ENCODE measurements at places on chromosomes 5 and 9. TPM values are rescaled to one million over a fixed set of nuclear protein-coding genes. Genes with fewer than 3 reads are reported as not detected.

Gene HTR4
- total RNA-seq, result not detected

Gene ARAP3
- 4.5 TPM for total RNA-seq

Gene ADGRV1
- total RNA-seq, result 0.50 TPM

Gene IL5
- not detected for total RNA-seq

Gene ZNF879
- total RNA-seq, result 4.9 TPM

Gene FANCG
- total RNA-seq, result 23.1 TPM

Gene BHMT2
- total RNA-seq, result 6.4 TPM

Gene DAB2
- 199 TPM for total RNA-seq

Gene MEGF10
- under 0.01 TPM for total RNA-seq

Gene CDH18
- total RNA-seq, result 8.1 TPM

Gene SH3RF2
- total RNA-seq, result 1.0 TPM

Gene SLC36A1
- total RNA-seq, result 8.4 TPM

Gene DCANP1
- not detected for total RNA-seq

Gene CRHBP
- 3.5 TPM for total RNA-seq

Gene TMEM215
- total RNA-seq, result not detected

Gene DUSP1
- 63.5 TPM for total RNA-seq

Gene P4HA2
- 225 TPM for total RNA-seq

Gene PCAT7
- not detected for total RNA-seq

Gene C5orf46
- total RNA-seq, result not detected

Gene GMCL2
- not detected for total RNA-seq

Gene SMARCA2
- total RNA-seq, result 98.6 TPM

Gene NFIB
- total RNA-seq, result 40.7 TPM

Gene DMRTA1
- 1.2 TPM for total RNA-seq

Gene EQTN
- total RNA-seq, result not detected

Gene JADE2
- 46.5 TPM for total RNA-seq

Gene INSL6
- total RNA-seq, result not detected

Gene AQP7
- 0.99 TPM for total RNA-seq

Gene CTNND2
- not detected for total RNA-seq

Gene ADRB2
- 1.3 TPM for total RNA-seq

Gene BNC2
- total RNA-seq, result 52.5 TPM

Gene PLAC8L1
- total RNA-seq, result not detected

Gene ATP6V0E1
- total RNA-seq, result 350 TPM

Gene ROR2
- 20.9 TPM for total RNA-seq

Gene ZFR
- total RNA-seq, result 76.1 TPM

Gene F2RL2
- 42.3 TPM for total RNA-seq

Gene KLHL3
- total RNA-seq, result 1.2 TPM

Gene AQP3
- 21.2 TPM for total RNA-seq

Gene BTNL8
- total RNA-seq, result not detected

Gene ZNF300
- 5.1 TPM for total RNA-seq

Gene OR1Q1
- total RNA-seq, result not detected

Gene PGGT1B
- total RNA-seq, result 13.4 TPM

Gene ANGPTL2
- total RNA-seq, result 184 TPM

Gene ADCY2
- total RNA-seq, result 0.15 TPM

Gene GFI1B
- not detected for total RNA-seq

Gene SLC27A6
- total RNA-seq, result 0.15 TPM

All from smooth muscle cell of trachea (primary cell).